HAP-1 (cell line): ENCODE measurements at places on chromosomes 3 and 15.

- DNase-seq = no peak
These were observed 27.9 kb downstream of the ZNF710 start for GRCh38 chr15:90029024-90029423.

DNA sequence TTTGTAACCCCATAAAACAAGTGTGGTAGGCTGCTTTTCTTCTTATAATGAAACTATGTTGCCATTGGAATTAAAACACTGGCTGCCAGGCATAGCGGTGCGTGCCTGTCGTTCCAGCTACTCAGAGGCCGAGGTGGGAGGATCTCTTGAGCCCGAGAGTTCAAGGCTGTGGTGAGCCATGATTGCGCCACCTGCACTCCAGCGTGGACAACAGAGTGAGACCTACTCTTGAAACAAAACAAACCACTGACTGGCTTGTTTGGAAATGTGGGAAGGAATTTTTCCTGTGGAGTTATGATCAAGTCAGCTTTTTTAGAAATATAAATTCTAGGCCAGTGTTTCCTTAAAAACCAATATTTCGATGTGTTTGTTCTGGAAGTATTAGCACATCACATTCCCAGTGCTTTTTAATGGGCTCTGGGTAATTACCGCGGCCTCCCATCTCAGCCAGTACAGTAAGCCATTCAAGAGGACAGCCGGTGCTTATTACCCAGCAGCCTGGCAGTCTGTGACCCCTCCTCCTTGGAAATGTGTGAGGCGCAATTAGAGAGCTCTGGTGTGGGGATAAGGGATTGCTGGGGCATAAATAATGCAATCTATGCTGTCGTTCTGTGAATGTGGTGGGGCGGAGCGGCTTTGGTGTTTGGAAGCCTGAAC, 58.3 kb upstream of the TRAK1 start:
- peak; percentile 51 for DNase-seq

DNA sequence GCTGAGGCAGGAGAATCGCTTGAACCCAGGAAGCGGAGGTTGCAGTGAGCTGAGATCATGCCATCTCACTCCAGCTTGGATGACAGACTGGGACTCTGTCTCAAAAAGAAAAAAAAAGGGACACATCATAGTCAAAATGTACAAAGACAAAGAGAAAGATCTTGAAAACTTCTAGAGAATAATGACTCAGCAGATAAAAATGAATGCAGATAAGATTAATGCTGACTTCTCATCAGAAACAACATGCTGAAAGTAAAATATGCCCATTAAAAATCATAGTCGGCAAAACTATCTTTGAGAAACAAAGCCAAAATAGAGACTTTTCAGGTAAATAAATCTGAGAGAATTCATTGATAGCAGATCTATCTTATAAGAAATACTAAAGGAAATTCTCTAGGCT, 271.1 kb upstream of the GPR149 start:
- no peak for DNase-seq

GRCh38 chr3:66394753-66395249, 106.0 kb downstream of the LRIG1 start:
- DNase-seq = no peak

DNA sequence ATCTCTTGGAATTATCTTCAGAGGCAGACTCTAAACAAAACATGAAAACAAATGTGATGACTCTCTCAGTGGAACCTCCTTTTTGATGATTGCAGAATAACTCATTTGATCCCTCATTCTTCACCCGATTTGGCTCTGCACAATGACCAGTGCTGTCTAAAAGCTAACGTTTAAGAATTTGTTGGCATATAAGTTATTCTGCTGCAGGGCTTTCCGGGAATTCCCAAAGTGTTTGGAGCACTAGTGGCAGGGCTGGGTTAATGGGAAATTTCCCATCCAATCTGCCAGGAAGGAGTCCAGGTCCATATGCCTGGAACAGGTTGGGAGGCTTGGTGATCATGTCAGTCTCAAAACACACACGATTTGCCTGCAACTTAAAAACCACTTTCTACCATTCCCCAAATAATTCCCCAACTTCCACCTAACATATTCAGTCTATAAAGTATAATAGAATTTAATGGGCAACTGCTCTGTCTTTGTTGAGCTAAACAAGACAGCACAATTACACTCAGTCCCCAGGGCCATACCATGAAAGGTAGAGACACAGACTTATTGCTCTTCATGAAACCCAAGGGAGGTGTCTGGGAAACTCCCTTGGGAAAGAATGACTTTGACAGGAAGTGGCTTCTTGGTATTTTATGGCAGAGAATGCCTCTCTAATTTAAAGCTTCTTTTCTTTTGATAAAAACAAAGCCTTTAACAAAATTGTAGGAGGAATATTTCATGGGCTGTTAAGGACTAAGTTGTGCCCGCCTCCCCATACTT, 38.0 kb downstream of the ARRDC4 start:
- DNase-seq = no peak

DNA sequence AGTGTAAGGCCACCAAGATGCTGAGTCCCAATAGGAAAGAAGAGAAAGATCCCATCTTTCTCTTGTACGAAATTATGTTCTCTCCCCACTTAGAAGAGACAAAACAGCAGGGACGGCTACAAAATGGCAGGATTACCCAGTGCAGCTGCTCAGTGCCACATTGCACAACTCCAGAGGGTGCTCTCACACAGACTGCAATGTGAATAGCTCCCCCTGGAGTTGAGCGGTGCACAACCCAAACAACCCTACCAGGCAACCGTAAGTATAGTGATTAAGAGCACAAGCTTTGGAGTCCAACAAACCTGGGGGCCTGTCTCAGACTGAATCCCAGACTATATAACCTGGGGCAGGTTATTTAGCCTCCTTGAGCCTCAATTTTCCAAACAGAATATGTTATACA, 3.1 kb upstream of the BHLHE40 start:
- peak; percentile 67 for DNase-seq

GRCh38 chr15:77599899-77600298, 32.8 kb downstream of the LINGO1 start:
- DNase-seq = peak; percentile 84

GRCh38 chr3:157856078-157856939, 249.9 kb downstream of the SHOX2 start:
- no peak for DNase-seq

GRCh38 chr3:52317208-52318000, 1.3 kb downstream of the DNAH1 start:
- DNase-seq = no peak

DNA sequence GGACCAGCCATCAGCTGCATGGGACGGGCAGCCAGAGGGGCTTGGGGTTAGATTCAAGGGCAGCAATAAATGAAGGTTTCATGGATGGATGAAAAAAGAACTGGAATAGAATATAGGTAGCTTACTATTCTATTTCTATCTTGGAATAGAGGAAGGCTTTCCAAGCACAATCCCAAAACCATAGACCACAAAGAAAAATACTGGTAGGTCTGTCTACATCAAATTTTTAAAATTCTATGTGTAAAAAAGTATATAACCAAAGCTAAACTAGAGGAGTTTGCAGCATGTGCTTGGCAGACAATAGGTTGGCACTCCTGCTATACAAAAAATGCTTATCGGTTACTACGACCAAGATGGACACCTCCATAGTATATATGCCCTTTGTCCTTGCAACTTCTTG, 7.2 kb upstream of the FBLN2 start:
- no peak for DNase-seq

- peak; percentile 77 for DNase-seq
These were observed 3.0 kb upstream of the TLE3 start for GRCh38 chr15:70100474-70101341.

- DNase-seq = no peak
These were observed 51.7 kb downstream of the SEMA5B start for GRCh38 chr3:122975924-122976293.

- no peak for DNase-seq
These were observed 113.3 kb downstream of the TBC1D2B start for GRCh38 chr15:77964193-77964592.

GRCh38 chr3:99396651-99397275, 241.6 kb upstream of the COL8A1 start:
- DNase-seq = no peak

GRCh38 chr15:101256757-101257156, 4.9 kb upstream of the CHSY1 start:
- peak; percentile 27 for DNase-seq

DNA sequence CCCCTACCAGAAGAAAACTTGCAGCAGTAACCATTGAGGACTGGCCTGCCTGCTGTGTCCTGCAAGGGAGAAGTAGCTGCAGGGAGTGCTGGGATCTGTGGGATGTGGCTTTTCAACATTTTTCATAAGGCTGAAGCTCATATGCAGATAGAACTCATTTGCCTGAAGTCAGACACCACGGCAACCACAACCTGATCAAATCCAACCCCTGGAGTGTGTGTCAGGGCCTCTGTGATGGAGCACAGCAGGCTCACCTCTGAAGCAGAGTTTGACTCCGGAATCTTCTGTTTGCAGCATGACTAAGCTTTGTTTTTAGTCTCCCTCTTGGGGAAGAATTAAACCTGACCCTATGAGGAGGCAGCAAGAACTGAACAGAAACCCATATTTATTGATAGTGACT, 508.7 kb downstream of the AGBL1 start:
- DNase-seq = no peak

GRCh38 chr3:18618723-18619122, 193.6 kb upstream of the SATB1 start:
- no peak for DNase-seq

- no peak for DNase-seq
These were observed 16.6 kb upstream of the APH1B start for GRCh38 chr15:63260791-63261190.
